Calu3 (cell line): ENCODE measurements at places on chromosomes 5 and 9.

- no peak overlapping the region for H3K4me3 ChIP-seq
- peaks cover 40% of the 10 kb centered on the region for H3K4me1 ChIP-seq
- H3K36me3 ChIP-seq: peaks cover 13% of the 10 kb centered on the region
These were observed 122.0 kb upstream of the STC2 start for GRCh38 chr5:173450188-173450587.

- H3K4me3 ChIP-seq: no peak overlapping the region
- peaks cover 30% of the 10 kb centered on the region for H3K27me3 ChIP-seq
- H3K4me1 ChIP-seq: no peaks in the 10 kb centered on the region
- no peak overlapping the region for H3K27ac ChIP-seq
- no peaks in the 10 kb centered on the region for H3K36me3 ChIP-seq
These were observed 30.6 kb downstream of the PLPP7 start for GRCh38 chr9:131320031-131320685.

GRCh38 chr5:66436721-66437120, 159.5 kb upstream of the MAST4 start:
- no peaks in the 10 kb centered on the region for H3K36me3 ChIP-seq
- H3K27me3 ChIP-seq: peaks cover 23% of the 10 kb centered on the region
- H3K4me3 ChIP-seq: no peak overlapping the region
- no peak overlapping the region for H3K27ac ChIP-seq

DNA sequence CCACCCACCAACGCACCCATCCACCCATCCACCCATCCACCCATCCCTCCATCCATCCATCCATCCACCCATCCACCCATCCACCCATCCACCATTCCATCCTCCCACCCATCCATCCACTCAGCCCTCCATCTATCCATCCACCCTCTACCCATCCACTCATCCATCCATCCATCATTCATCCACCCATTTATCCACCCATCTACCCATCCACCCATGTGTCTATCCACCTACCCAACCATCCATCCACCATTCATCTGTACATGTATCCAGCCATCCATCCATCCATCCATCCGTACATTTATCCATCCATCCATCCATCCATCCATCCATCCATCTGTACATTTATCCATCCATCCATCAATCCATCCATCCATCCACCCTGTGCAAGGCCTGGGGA, 11.1 kb upstream of the VAV2 start:
- no peak for DNase-seq
- H3K27me3 ChIP-seq: peaks cover 47% of the 10 kb centered on the region
- no peak overlapping the region for H3K27ac ChIP-seq
- H3K4me3 ChIP-seq: no peak overlapping the region
- no peaks in the 10 kb centered on the region for H3K4me1 ChIP-seq
- no peaks in the 10 kb centered on the region for H3K36me3 ChIP-seq

DNA sequence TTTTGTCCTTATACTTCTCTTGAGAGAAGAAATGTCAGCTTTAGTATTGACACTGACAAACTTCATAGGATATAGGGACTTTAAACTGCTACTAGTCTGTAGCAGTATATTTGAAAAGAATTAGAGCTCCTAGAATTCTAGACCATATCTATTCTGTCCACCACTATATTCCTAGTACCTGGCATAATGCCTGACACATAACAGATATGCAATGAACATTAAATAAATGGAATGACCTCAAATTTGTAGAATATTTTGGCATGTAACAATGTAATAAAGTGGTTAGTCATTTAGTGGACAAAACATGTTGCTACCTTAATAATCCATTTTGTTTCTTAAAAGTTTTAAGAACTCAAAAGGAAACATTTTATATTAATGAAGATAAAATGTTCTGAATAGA, 57.5 kb downstream of the HOMER1 start:
- H3K27ac ChIP-seq: no peak overlapping the region
- no peaks in the 10 kb centered on the region for H3K36me3 ChIP-seq
- DNase-seq: no peak
- H3K27me3 ChIP-seq: no peaks in the 10 kb centered on the region
- H3K4me1 ChIP-seq: no peaks in the 10 kb centered on the region

DNA sequence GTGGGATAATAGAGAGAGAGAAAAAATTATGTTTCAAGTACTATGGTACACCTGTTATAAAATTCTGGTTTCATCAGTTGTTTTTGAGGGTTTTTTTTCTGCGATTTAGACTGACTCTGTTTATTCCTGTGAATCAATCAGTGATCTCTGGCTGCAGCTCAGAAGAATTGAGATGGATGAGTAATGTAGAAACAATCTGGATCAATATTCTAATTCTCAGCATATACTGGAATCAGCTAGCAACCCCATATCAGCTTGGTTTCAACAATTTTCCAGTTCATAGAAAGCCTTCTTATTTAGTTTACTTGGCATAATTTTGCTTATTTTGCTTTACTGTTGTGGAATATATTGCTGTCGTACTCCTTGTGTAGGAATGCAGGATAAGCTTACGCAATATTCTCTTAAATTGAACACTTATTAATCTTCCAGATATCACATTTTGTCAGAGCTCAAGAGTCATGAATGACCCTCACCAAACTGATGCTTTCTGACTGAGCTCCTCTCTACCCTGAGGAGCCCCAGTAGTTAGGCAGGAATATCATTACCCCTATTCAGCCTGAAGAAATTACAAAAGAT, 42.9 kb downstream of the SHC3 start:
- peaks cover 44% of the 10 kb centered on the region for H3K4me1 ChIP-seq
- peak overlapping the region; percentile 46 for H3K27ac ChIP-seq
- no peaks in the 10 kb centered on the region for H3K27me3 ChIP-seq
- peak overlapping the region; percentile 17 for H3K4me3 ChIP-seq

- H3K27me3 ChIP-seq: no peaks in the 10 kb centered on the region
- no peaks in the 10 kb centered on the region for H3K4me1 ChIP-seq
- no peak overlapping the region for H3K27ac ChIP-seq
- no peak for DNase-seq
- no peaks in the 10 kb centered on the region for H3K36me3 ChIP-seq
These were observed 53.8 kb downstream of the SREK1 start for GRCh38 chr5:66197764-66198405.

DNA sequence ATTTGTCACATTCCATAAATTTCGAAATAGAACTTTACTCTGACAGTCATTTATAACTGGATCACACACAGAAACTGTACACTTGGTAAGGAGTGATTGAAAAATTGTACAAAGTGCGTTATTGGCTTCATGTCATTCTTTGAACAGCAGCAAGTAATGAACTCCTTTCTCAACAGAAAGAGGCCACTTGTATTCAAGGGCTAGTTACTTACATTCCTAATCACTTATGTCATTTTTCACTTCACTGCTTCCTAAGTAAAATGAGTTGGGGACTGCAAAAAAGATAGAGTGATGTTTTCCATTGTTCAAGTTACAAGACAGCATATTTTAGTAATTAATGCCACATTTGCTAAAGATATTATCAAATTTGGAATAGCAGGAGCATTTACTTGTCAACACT, 893.2 kb downstream of the DTWD2 start:
- DNase-seq: no peak
- no peaks in the 10 kb centered on the region for H3K36me3 ChIP-seq
- no peaks in the 10 kb centered on the region for H3K27me3 ChIP-seq
- H3K27ac ChIP-seq: no peak overlapping the region
- no peak overlapping the region for H3K4me3 ChIP-seq

DNA sequence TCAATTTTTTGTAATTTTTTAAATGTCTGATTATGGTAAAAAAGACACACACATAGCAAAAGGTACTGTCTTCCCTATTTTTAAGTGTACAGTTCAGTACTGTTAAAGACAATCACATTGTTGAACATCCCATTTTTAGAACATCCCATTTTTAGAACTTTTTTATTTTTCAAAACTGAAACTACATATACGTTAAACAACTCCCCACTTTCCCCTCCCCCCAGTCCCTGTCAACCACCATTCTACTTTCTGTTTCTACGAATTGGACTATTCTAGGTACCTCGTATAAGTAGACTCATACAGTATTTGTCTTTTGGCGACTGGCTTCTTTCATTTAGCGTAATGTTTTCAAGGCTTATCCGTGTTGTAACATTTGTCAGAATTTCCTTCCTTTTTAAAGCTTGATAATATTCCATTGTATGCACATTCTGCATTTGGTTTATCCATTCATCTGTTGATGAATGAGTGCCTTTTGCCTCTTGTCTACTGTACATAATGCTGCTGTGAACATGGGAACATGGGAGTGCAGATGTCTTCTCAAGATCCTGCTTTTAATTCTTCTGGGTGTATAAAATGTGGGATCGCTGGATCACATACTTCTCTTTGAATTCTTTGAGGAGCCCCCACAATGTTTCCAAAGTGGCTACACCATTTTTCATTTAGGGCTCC, 154.0 kb downstream of the PIK3R1 start:
- no peak for DNase-seq
- no peak overlapping the region for H3K4me3 ChIP-seq
- H3K27ac ChIP-seq: no peak overlapping the region

- DNase-seq: peak; percentile 84
- peak overlapping the region; percentile 46 for H3K4me3 ChIP-seq
- H3K27me3 ChIP-seq: no peaks in the 10 kb centered on the region
- peaks cover 18% of the 10 kb centered on the region for H3K36me3 ChIP-seq
These were observed 11.2 kb downstream of the IER5L start for GRCh38 chr9:129166623-129167557.

GRCh38 chr5:145378226-145378625, 456.9 kb downstream of the PRELID2 start:
- no peaks in the 10 kb centered on the region for H3K4me1 ChIP-seq
- H3K4me3 ChIP-seq: no peak overlapping the region

DNA sequence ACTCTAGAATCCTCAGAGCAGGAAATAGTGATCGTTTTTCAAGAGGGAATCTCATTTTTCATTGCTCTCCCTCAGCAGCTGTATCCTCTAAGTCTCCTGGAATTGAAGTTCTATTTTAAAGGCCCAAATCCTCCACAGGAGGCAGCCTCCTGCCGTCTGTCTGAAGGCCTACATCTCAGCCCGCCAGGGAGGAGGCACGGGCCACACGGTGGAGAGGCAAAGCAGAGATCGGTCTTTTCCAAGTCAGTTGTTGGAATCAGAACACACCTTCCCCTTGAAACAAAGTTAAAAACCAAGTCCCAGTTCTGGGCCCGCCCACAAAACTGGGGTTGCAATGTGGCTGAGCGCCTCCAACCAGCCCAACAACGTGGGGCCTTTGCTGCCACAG, 68.7 kb downstream of the RAPGEF1 start:
- H3K27me3 ChIP-seq: no peaks in the 10 kb centered on the region
- H3K27ac ChIP-seq: no peak overlapping the region
- peaks cover 9% of the 10 kb centered on the region for H3K36me3 ChIP-seq
- no peak overlapping the region for H3K4me3 ChIP-seq

DNA sequence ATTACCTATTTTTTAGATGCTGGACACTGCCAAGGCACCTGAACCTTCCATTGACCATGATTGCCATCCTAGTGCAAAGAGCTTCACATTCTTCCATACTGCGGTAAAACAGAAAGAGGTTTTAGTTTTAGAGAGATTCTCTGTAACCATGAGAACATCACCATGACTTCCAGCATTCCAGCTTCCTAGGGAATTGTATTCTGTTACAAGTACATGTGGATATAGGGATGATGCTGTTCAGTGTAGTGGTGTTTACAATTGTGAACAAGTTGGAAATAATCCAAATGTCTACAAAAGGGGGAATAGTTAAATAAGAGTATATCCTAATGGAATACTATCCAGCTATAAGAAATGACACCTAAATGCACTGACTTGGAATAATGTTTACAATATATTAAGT, 22.4 kb downstream of the NIPSNAP3B start:
- H3K4me3 ChIP-seq: no peak overlapping the region
- no peaks in the 10 kb centered on the region for H3K27me3 ChIP-seq
- no peak for DNase-seq
- H3K4me1 ChIP-seq: no peaks in the 10 kb centered on the region
- no peaks in the 10 kb centered on the region for H3K36me3 ChIP-seq
- no peak overlapping the region for H3K27ac ChIP-seq

- no peak overlapping the region for H3K27ac ChIP-seq
- no peaks in the 10 kb centered on the region for H3K36me3 ChIP-seq
- H3K4me1 ChIP-seq: no peaks in the 10 kb centered on the region
- no peaks in the 10 kb centered on the region for H3K27me3 ChIP-seq
These were observed 418.3 kb downstream of the CDH10 start for GRCh38 chr5:24226479-24226878.

DNA sequence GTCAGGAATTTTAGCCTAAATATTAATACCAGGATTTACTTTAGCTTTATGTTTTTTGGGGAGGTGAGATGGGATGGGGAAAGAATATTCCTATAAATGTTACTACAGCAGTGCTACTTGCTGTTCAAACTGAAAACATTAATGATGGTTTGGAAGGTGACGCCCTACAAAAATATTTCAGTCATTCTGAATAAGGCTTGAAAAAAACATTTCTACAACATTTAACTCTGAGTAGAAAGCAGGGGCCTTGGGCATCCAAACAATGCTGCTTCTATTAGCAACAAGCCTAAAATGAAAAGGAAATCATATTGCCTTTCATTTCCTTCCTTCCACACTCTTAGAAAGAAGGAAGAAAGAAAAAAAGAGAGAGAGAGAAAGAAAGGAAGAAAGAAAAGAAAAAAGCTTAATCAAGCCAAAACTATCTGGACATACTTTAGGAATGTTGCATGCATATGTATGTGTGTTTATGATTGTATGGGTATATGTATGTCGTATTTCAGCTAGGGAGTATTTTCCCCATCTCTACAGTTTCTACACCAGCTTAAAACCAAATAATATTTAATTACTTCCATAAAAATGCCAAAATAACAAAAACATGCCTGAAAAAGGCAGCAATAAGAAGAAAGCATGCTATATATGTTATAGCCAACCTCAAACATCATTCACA, 16.3 kb upstream of the DAB2 start:
- H3K27me3 ChIP-seq: no peaks in the 10 kb centered on the region
- peaks cover 59% of the 10 kb centered on the region for H3K4me1 ChIP-seq
- H3K27ac ChIP-seq: peak overlapping the region; percentile 6
- no peak for DNase-seq
- H3K36me3 ChIP-seq: no peaks in the 10 kb centered on the region
- no peak overlapping the region for H3K4me3 ChIP-seq

DNA sequence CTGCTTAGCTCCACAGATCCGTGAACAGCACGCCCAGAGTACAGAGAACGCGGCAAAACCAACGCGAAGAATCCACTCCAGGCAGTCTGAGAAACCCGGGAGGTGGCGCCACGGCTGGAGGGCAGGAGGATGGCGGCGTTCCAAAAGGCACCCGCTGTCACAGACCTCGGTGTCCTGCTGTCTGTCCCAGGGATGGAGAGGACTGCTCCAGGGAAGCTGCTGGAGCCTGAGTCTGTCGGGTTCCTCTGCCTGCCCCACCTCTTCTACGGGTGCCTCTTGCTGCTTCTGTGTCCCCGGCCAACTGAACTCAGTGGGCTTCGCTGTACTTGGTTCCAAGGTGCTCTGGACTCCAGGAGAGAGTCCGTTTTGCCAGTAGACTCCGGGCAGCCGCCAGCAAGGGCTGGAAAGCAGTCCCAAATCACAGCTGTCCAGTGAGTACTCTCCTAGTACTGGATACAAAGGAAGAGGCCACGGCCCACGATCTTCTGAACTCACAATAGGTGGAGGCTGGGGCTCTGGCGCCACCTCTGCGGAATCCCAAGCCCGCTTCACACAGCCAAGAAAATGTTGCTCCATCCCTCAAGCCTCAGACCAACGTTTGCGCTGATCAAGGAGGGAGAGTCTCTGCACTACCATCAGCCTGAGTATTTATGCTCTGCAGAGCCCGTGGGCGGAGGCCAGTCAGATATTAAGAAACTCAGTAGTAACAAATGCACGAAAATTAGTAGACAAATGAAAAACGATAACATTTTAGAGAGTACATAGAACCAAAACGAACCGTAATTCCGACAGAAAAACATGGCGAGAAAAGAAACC, 440 bp downstream of the ANXA2R start:
- H3K27ac ChIP-seq: peak overlapping the region; percentile 96
- H3K4me1 ChIP-seq: peaks cover 27% of the 10 kb centered on the region
- peaks cover 90% of the 10 kb centered on the region for H3K36me3 ChIP-seq
- peak overlapping the region; percentile 90 for H3K4me3 ChIP-seq
